ENCODE measurements at places on chromosomes 4 and X. TPM values are rescaled to one million over a fixed set of nuclear protein-coding genes. Genes with fewer than 3 reads are reported as not detected.

- DNase-seq, result no peak
These were observed 46.8 kb downstream of the HPGD start for GRCh38 chr4:174475528-174475927.

Gene SLC9B1
- not detected for total RNA-seq

Gene USP26
- total RNA-seq, result not detected

DNA sequence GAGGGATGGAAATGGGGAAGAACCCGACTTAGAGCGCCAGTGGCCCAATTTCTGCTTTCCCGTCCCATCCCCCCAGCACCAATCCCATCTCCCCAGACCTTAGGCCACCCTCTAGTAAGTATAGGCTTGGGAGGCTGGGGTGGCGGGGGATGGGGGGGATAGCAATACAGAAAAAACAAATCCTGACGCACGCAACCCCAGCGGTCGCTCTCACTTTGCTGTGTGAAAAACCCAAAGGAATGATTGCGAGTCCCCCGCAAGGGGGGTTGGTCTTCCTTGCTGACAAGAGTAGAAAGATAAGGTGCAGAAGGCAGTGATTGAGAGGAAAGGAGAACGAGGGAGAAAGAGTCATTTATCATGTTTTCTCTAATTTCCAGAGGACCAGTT is 863 bp downstream of the CPE start:
- DNase-seq, result no peak

GRCh38 chrX:72634331-72634730 is 61.7 kb upstream of the HDAC8 start:
- no peak for DNase-seq

Gene CCKAR
- not detected for total RNA-seq

Gene JADE3
- total RNA-seq, result 5.6 TPM

DNA sequence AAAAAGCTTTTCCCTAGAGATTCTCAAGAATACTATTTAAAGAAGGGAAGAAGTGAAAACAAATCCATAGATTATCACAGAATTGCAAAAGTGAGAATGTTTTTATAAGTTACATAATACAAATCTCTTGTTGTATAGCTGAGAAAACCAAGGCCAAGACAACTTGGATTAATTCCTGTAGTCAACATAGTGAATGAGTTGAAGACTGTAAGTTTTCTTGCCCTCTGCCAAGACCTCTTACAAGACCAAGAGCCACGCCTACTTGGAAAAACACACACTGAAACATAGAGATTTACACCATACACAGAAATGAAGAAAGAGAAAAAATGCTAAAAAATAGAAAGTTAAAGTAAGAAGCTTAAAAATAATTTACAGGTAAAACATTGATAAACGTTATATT is 2024.0 kb downstream of the PCDH7 start:
- no peak for DNase-seq

Gene GPRASP1
- 0.08 TPM for total RNA-seq

Gene SLC10A7
- total RNA-seq, result 11.7 TPM

Gene RENBP
- total RNA-seq, result not detected

Data from H4 (cell line).